Progenitor cell of endocrine pancreas (in vitro differentiated cells): ENCODE measurements at places on chromosomes 16 and 17. TPM values are rescaled to one million over a fixed set of nuclear protein-coding genes. Genes with fewer than 3 reads are reported as not detected.

- H3K36me3 ChIP-seq = peaks cover under 1% of the 10 kb centered on the region
- peaks cover 17% of the 10 kb centered on the region for H3K4me1 ChIP-seq
- DNase-seq = no peak
- no peak overlapping the region for H3K27ac ChIP-seq
- no peak overlapping the region for H3K4me3 ChIP-seq
- H3K27me3 ChIP-seq = peaks cover 50% of the 10 kb centered on the region
Observed at GRCh38 chr17:77924757-77925336, 33.7 kb upstream of the TNRC6C start.

DNA sequence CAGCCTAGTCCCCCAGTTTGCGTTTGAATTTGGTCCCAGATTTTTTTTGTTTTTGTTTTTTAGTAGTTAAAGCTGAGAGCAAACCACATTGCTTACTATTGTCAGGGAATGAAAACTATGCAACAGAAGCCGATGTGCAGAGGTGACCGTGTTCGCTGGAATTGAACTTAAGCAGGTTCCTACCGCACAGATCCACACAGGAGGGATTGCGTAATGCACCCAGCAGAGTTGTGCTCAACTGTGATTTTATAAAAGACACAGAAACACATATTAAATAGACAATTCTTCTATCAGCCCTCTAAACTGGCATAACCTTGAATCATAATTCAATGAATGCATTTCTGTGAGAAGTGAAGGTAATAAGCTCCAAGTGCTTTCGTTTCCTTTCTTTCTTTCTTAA, 443.0 kb downstream of the WWOX start:
- no peaks in the 10 kb centered on the region for H3K27me3 ChIP-seq
- H3K36me3 ChIP-seq = no peaks in the 10 kb centered on the region
- no peak overlapping the region for H3K27ac ChIP-seq
- no peak overlapping the region for H3K4me3 ChIP-seq
- DNase-seq = no peak
- no peaks in the 10 kb centered on the region for H3K4me1 ChIP-seq

DNA sequence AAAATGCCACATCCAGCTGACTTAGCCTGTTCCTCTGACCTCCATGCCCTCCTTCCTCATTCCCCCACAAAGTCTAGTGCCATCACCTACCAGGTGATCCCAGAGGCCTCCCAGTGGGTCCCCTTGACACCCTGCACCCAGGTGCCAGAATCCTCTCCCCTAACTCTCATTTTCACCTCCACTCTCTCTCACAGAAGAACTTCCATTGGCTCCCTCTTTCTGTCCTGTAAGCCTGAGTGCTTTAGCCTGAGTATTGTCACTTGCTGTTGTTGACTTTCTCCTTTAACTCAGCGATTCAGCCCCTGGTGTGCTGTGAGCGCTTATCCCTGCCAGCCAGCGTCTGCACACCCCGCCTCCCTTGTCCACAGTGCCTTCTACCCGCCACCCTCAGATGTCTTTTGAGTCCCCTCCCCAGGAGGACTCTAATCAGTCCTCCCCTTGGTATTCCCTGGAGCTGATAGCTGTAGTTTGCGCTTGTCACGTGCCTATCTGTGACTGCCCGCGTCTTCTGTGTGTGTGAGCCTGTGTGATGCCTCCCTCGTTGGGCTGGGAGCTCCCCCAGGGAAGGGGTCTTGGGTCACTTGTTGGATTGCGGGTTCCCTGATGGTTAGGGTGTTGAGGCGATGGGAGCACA, 31.9 kb downstream of the ARHGAP23 start:
- no peak overlapping the region for H3K4me3 ChIP-seq
- no peak for DNase-seq
- H3K27ac ChIP-seq = no peak overlapping the region
- no peaks in the 10 kb centered on the region for H3K36me3 ChIP-seq

DNA sequence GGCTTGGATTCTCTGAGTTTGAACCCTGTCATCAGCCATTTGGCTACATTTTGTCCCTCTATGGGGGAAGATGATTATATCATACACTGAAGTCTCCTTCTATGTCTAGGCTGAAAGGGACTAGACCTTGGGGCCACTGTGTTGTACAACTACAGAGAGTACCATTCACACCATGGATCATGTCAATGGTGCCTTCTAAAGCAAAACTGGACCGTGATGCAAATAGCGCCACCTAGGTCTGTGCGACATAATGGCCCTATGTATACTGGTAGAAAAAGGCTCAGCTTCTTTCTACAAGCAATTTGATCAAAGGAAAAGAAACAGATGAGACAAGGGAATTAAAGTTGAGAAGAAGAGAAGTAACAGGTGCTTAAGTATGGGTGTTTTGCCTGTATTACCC, 100.7 kb downstream of the LYRM1 start:
- no peak overlapping the region for H3K27ac ChIP-seq
- peaks cover 4% of the 10 kb centered on the region for H3K27me3 ChIP-seq
- no peak for DNase-seq
- no peaks in the 10 kb centered on the region for H3K4me1 ChIP-seq
- H3K36me3 ChIP-seq = no peaks in the 10 kb centered on the region

DNA sequence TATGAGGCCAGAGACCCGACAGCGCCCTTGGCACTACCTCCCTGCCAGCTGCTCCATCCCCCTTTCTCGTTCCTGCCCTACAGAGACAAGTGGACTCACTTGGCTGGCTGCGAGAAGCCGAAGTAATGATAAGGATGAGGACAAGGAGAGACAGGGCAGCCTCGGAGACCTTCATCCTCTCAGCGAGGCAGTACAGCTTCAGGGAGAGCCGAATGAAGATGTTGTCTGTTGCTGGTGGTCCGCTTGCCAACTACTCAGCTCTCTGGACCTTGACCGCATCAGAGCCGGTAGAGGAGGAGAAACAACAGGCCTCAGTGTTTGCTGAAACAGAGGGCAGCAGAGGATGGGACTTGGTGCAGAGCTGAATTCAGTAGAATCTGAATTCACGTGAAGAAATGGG, at the start of gene CCL16:
TSS of gene CCL16 (minus strand) at position 252 of the 400 bp plus-strand sequence. CDS start at position 175, 77 bp downstream.
- DNase-seq = no peak
- H3K27me3 ChIP-seq = no peaks in the 10 kb centered on the region
- peaks cover 3% of the 10 kb centered on the region for H3K36me3 ChIP-seq
- H3K4me3 ChIP-seq = no peak within 1 kb of the TSS
- H3K4me1 ChIP-seq = peaks cover 17% of the 10 kb centered on the region

DNA sequence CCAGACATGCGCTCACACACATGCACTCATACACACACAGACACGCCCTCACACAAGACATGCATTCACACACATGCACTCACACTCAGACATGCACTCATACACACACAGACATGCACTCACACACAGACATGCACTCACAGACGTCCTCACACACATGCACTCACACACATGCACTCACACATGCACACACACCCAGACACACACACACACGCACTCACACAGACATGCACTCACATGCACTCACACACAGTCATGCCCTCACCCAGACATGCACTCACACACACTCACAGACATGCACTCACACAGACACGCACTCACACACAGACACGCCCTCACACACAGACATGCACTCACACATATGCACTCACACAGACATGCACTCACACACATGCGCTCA, 2.1 kb upstream of the ZNF469 start:
- no peak overlapping the region for H3K27ac ChIP-seq
- H3K27me3 ChIP-seq = peaks cover 25% of the 10 kb centered on the region
- H3K36me3 ChIP-seq = no peaks in the 10 kb centered on the region
- no peak for DNase-seq
- H3K4me1 ChIP-seq = peaks cover 3% of the 10 kb centered on the region
- no peak overlapping the region for H3K4me3 ChIP-seq

DNA sequence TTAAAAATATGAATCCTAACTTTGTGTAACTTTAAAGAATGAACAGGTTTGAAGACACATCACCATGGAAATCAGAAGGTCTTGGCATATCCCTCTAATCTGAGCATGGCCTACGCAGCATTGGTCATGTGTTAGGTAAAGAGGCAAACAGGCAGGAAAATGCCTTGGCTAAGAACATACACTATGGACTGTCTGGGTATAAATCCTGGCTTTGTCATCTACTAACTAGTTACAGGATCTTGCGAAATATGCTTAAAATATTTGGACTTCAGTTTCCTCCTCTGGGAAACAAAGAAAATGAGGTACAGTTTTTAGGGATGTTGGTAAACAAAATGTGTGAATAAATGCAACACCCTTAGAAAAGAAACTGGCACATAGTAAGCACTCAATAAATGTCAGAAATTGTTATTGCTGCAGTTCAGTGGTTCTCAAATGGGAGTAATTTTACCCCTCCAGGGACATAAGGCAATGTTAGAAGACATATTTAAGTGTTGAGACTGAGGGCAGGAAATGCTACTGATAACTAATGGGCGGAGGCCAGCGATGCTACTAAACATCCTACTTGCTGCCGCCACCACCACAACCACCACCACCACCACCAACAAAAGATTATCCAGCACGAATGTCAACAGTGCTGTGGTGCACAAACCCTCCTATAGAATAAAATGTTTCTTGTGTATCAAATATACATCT, 770.8 kb upstream of the SOX9 start:
- no peak for DNase-seq
- H3K27ac ChIP-seq = no peak overlapping the region
- H3K36me3 ChIP-seq = no peaks in the 10 kb centered on the region
- H3K27me3 ChIP-seq = peaks cover 12% of the 10 kb centered on the region
- H3K4me3 ChIP-seq = no peak overlapping the region

DNA sequence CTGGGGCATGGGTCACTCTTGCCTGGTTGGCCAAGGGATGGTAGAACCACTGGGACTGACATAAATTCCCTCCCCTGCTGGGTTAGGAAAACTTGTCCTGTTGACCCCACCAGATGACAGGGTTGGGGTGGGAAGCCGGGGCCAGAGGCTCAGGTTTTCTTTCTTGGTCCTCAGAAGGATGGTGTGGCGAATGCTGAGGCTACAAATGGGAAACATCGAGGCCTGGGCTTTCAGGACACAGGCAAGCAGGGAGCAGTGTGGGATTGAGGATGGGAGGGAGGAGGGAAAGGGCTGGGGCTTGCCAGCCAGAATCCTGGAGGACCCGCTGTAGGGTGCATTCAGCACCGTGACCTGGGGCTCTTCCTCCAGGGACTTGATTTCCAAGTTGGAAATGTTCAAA, 14.5 kb upstream of the PLEKHG4 start:
- no peaks in the 10 kb centered on the region for H3K4me1 ChIP-seq
- DNase-seq = no peak
- H3K27me3 ChIP-seq = peaks cover 23% of the 10 kb centered on the region
- H3K36me3 ChIP-seq = no peaks in the 10 kb centered on the region

DNA sequence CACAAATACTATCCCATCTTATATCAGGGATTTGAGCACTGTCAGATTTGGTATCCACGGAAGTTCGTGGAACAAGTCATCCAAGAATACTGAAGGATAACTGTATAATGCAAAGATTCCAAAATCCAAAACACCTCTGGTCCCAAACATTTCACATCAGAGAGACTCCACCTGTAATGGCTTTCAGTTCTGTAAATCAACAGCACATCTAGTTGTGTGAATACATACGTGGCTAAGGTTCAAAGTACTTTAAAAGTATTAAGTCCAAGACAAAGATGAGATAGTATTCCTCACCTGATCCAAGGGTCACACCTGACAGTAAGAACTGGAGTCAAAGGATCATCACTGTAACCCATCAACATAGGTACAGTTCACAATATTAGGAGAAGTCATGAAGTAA, 54.8 kb downstream of the KANSL1 start:
- no peak overlapping the region for H3K27ac ChIP-seq
- peaks cover 9% of the 10 kb centered on the region for H3K36me3 ChIP-seq
- H3K4me1 ChIP-seq = peaks cover 7% of the 10 kb centered on the region
- H3K27me3 ChIP-seq = no peaks in the 10 kb centered on the region
- no peak for DNase-seq
- H3K4me3 ChIP-seq = no peak overlapping the region

- no peaks in the 10 kb centered on the region for H3K36me3 ChIP-seq
- peaks cover 53% of the 10 kb centered on the region for H3K27me3 ChIP-seq
- DNase-seq = no peak
- peaks cover 6% of the 10 kb centered on the region for H3K4me1 ChIP-seq
Observed at GRCh38 chr17:68288804-68289203, 2.1 kb downstream of the SLC16A6 start.

- DNase-seq = no peak
- H3K27ac ChIP-seq = no peak overlapping the region
- H3K4me3 ChIP-seq = no peak overlapping the region
- peaks cover 26% of the 10 kb centered on the region for H3K27me3 ChIP-seq
Observed at GRCh38 chr16:31561426-31562233, 33.9 kb downstream of the AHSP start.

GRCh38 chr17:8885967-8886684, 18.7 kb upstream of the PIK3R6 start:
- peaks cover 11% of the 10 kb centered on the region for H3K27me3 ChIP-seq
- H3K36me3 ChIP-seq = no peaks in the 10 kb centered on the region
- H3K4me3 ChIP-seq = no peak overlapping the region
- no peak overlapping the region for H3K27ac ChIP-seq
- H3K4me1 ChIP-seq = no peaks in the 10 kb centered on the region

GRCh38 chr17:58529275-58529674, 14.8 kb upstream of the MTMR4 start:
- H3K36me3 ChIP-seq = no peaks in the 10 kb centered on the region
- H3K4me1 ChIP-seq = no peaks in the 10 kb centered on the region
- no peak for DNase-seq

DNA sequence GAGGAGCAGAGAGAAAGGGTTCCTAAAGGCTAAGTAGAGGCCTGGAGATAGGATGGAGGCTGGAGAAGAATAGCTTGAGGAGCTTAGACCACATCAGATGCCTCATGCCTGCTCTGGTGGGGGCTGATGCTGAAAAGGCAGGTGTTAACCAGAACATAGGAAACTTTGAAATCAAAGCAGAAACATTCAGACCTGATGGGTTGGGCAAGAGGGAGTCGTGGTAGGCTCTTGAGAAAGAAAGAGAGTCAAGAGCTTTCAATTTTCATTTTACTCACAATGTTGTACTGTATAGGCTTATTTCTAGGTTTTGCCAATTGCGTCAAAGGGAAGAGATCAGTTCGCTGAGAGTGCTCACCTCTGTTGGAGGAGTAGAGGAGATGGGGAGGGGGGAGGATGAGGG, 406.6 kb upstream of the SALL1 start:
- H3K4me3 ChIP-seq = no peak overlapping the region
- DNase-seq = no peak
- no peaks in the 10 kb centered on the region for H3K36me3 ChIP-seq
- H3K4me1 ChIP-seq = peaks cover 2% of the 10 kb centered on the region
- H3K27ac ChIP-seq = no peak overlapping the region
- peaks cover 31% of the 10 kb centered on the region for H3K27me3 ChIP-seq

GRCh38 chr17:73163043-73163442, 1.8 kb upstream of the SSTR2 start:
- no peak for DNase-seq
- H3K27ac ChIP-seq = no peak overlapping the region
- H3K36me3 ChIP-seq = no peaks in the 10 kb centered on the region
- peaks cover 23% of the 10 kb centered on the region for H3K4me1 ChIP-seq
- H3K4me3 ChIP-seq = no peak overlapping the region

KRTAP4-6 gene
- not detected in 2 replicates for total RNA-seq

KCNJ18 gene
- total RNA-seq = not detected in 2 replicates

PRSS21 gene
- total RNA-seq = not detected in 2 replicates

TBC1D3E gene
- total RNA-seq = 0.14 TPM in 1 of 2 replicates, not detected in the other

UBE2G1 gene
- 82.6 and 87.8 TPM in 2 replicates for total RNA-seq

ZNF276 gene
- 22.5 and 25.0 TPM in 2 replicates for total RNA-seq

DYNLL2 gene
- 50.9 and 51.6 TPM in 2 replicates for total RNA-seq

AHSP gene
- total RNA-seq = not detected in 2 replicates
